ENCODE measurements at places on chromosomes 11 and 22.
A peak's percentile ranks its signal among the peaks of the same experiment; 100 is the strongest.

DNA sequence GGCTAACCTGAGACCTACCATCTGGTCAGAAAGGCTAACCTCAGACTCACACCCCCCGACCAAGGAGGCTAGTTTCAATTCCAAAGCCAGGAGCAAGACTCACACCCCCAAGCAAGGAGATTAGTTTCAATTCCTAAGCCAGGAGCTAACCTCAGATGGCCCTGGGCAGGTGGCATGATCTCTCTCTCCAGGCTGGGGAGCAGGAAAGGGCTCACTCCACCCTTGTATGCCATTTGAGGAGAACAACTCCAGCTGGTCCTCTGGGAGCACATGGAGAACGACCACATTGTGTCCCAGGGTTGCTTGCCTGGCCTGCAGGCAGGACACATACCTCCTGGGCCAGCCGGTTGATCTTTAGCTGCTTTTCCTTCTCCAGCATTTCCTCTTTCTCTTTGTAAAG is 32.6 kb downstream of the USH1C start:
- no peaks in the 10 kb centered on the region for H3K36me3 ChIP-seq
- no peaks in the 10 kb centered on the region for H3K4me1 ChIP-seq
- H3K4me3 ChIP-seq = no peak overlapping the region
- H3K27me3 ChIP-seq = peaks cover 9% of the 10 kb centered on the region
- no peak for DNase-seq

GRCh38 chr11:110097459-110098012 is 4.3 kb downstream of the ZC3H12C start:
- no peak for DNase-seq
- H3K36me3 ChIP-seq = no peaks in the 10 kb centered on the region
- H3K4me1 ChIP-seq = peaks cover 6% of the 10 kb centered on the region
- no peak overlapping the region for H3K27ac ChIP-seq
- peaks cover 30% of the 10 kb centered on the region for H3K27me3 ChIP-seq
- no peak overlapping the region for H3K4me3 ChIP-seq

GRCh38 chr11:123318623-123319022 is 111.4 kb upstream of the GRAMD1B start:
- H3K36me3 ChIP-seq = no peaks in the 10 kb centered on the region
- H3K4me1 ChIP-seq = peaks cover 7% of the 10 kb centered on the region
- no peak for DNase-seq
- no peak overlapping the region for H3K27ac ChIP-seq

GRCh38 chr22:49509016-49509415 is 318.7 kb downstream of the BRD1 start:
- no peaks in the 10 kb centered on the region for H3K27me3 ChIP-seq
- H3K4me1 ChIP-seq = peaks cover 13% of the 10 kb centered on the region
- DNase-seq = peak; percentile 4
- H3K36me3 ChIP-seq = peaks cover 15% of the 10 kb centered on the region
- no peak overlapping the region for H3K27ac ChIP-seq

GRCh38 chr11:101617735-101618332 is 34.0 kb upstream of the TRPC6 start:
- no peak overlapping the region for H3K27ac ChIP-seq
- H3K4me3 ChIP-seq = no peak overlapping the region
- H3K36me3 ChIP-seq = no peaks in the 10 kb centered on the region
- no peaks in the 10 kb centered on the region for H3K4me1 ChIP-seq

DNA sequence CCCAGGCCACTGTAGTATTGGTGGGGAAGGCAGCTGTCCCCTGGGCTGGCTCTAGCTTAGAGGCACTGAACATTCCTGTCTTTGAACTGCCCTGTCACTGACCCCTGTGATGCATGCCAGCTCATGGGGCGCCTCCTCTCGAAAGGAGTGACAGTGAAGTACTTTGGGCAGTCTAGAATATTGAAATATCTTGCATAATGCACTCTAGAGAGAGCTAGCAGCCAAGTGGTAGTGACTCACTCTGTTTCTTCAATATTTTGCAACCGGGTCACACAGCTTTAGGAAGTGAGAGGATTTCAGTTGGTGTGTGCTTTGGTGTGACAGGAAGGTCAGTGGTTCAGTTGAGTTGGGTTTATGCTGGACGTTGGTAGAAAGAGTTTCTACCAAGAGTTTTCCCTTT is 35.5 kb upstream of the ST14 start:
- no peak for DNase-seq
- H3K27ac ChIP-seq = no peak overlapping the region
- peaks cover under 1% of the 10 kb centered on the region for H3K27me3 ChIP-seq
- H3K4me1 ChIP-seq = peaks cover 29% of the 10 kb centered on the region
- H3K4me3 ChIP-seq = no peak overlapping the region
- H3K36me3 ChIP-seq = peaks cover 31% of the 10 kb centered on the region

- peaks cover 8% of the 10 kb centered on the region for H3K4me1 ChIP-seq
- no peak overlapping the region for H3K27ac ChIP-seq
- no peaks in the 10 kb centered on the region for H3K36me3 ChIP-seq
- DNase-seq = no peak
- H3K27me3 ChIP-seq = peaks cover 33% of the 10 kb centered on the region
These were observed 2.7 kb upstream of the ADAMTS15 start for GRCh38 chr11:130445788-130446187.

- H3K36me3 ChIP-seq = no peaks in the 10 kb centered on the region
- H3K4me3 ChIP-seq = no peak overlapping the region
- H3K27ac ChIP-seq = no peak overlapping the region
These were observed 24.6 kb upstream of the TMEM218 start for GRCh38 chr11:125136001-125136400.

GRCh38 chr11:71097506-71098240 is 154.7 kb downstream of the SHANK2 start:
- no peaks in the 10 kb centered on the region for H3K36me3 ChIP-seq
- no peaks in the 10 kb centered on the region for H3K4me1 ChIP-seq
- no peak overlapping the region for H3K27ac ChIP-seq
- H3K4me3 ChIP-seq = no peak overlapping the region
- no peak for DNase-seq

DNA sequence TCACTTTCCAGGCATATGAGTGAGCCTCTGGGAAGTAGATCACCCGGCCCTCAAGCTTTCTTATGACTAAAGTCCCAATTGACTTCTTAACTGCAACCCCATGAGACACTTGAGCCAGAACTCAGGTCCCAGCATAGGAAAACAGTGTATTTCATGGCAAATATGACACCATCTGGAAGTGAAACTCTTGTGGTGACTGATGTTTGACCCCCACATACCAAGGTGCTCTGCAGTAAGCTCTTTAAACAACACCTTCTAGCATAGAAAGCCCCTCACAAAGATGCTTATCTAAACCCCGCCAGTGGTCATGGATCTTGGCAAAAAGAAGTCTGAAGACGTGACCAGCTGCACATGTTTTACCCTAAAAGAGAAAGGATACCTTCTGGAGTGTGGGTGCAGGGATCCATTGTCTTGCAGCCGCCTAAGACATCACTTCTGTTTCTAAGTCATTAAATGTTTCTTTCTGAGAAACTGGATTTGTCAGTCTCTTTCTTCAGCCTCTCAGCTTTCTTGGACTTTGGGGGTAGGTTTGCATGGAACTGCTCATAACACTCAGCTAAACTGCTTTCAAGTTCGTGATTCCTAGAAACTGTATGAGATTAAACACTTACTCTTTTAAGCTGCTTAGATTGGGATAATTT is 7.4 kb upstream of the PELI3 start:
- no peak overlapping the region for H3K4me3 ChIP-seq
- peak overlapping the region; percentile 4 for H3K27ac ChIP-seq
- DNase-seq = no peak

GRCh38 chr11:123738374-123738773 is 3.1 kb downstream of the ZNF202 start:
- H3K36me3 ChIP-seq = peaks cover 35% of the 10 kb centered on the region
- peaks cover 34% of the 10 kb centered on the region for H3K4me1 ChIP-seq
- H3K27me3 ChIP-seq = no peaks in the 10 kb centered on the region
- H3K27ac ChIP-seq = no peak overlapping the region

GRCh38 chr11:111977146-111978027 is 40.2 kb downstream of the DIXDC1 start:
- peak overlapping the region; percentile 60 for H3K4me3 ChIP-seq
- H3K27me3 ChIP-seq = peaks cover 22% of the 10 kb centered on the region
- peak; percentile 22 for DNase-seq
- peaks cover 10% of the 10 kb centered on the region for H3K4me1 ChIP-seq
- H3K27ac ChIP-seq = no peak overlapping the region

GRCh38 chr11:133576351-133576750 is 44.0 kb upstream of the OPCML start:
- H3K4me3 ChIP-seq = no peak overlapping the region
- no peaks in the 10 kb centered on the region for H3K36me3 ChIP-seq
- no peaks in the 10 kb centered on the region for H3K4me1 ChIP-seq
- H3K27ac ChIP-seq = no peak overlapping the region

- H3K4me3 ChIP-seq = no peak overlapping the region
- H3K27me3 ChIP-seq = no peaks in the 10 kb centered on the region
- H3K4me1 ChIP-seq = no peaks in the 10 kb centered on the region
- peaks cover 5% of the 10 kb centered on the region for H3K36me3 ChIP-seq
These were observed 13.3 kb upstream of the KCNQ1OT1 start for GRCh38 chr11:2713094-2713493.

DNA sequence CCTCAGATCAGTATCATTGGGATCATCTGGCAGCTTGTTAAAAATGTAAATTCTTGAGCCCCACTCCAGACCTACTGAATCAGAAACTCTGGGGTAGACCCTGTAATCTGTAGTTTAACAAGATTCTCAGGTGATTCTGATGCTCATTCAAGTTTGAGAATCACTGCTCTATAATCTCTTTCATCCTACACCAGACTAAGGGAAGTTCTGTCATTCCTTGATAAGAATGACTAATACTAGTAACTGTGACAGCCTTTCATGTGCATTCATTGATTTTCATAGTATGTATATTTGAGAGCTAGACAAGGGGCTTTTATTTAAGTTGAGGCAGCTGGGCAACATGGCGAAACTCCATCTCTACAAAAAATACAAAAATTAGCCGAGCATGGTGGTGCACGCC is 30.0 kb downstream of the NAT10 start:
- no peak overlapping the region for H3K4me3 ChIP-seq
- no peak for DNase-seq
- no peak overlapping the region for H3K27ac ChIP-seq
- peaks cover 65% of the 10 kb centered on the region for H3K36me3 ChIP-seq

DNA sequence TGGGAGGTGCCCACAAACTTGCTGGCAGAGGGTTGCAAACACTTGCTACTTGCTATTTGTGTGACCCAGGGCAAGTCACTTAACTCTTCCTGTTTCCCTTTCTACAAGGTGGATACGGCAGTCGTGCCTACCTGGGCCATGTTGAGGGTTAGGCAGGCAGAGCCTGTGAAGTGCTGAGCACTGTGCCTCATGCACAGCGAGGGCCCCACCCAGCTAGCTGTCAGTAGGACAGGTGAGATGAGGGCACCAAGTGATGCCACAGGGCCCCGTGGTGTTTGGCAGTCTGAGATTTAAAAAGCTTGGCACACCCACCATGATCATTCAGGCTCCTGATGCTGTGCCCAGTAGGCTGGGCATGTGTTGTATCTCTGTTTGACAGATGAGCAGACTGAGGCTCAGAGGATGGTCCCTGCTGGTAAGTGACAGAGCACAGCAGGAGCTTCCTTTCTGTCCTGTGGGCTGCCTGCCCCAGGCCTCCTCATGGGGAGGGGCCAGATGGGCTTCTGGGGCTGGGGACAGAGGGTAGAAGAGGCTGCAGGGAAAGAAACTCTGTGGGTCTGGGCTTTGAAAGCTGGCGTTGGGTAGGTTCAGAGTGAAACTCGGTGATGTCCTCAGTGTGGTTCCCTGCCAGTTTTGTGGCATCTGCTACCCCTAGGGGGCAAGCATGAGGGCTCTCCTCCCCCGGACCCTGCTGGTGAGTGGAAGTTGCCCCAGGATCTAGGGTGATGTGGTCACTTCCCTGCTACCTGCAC is 59.3 kb downstream of the TSPAN18 start:
- peaks cover 3% of the 10 kb centered on the region for H3K36me3 ChIP-seq
- no peaks in the 10 kb centered on the region for H3K27me3 ChIP-seq
- H3K4me3 ChIP-seq = no peak overlapping the region
- H3K27ac ChIP-seq = no peak overlapping the region
- DNase-seq = peak; percentile 20

DNA sequence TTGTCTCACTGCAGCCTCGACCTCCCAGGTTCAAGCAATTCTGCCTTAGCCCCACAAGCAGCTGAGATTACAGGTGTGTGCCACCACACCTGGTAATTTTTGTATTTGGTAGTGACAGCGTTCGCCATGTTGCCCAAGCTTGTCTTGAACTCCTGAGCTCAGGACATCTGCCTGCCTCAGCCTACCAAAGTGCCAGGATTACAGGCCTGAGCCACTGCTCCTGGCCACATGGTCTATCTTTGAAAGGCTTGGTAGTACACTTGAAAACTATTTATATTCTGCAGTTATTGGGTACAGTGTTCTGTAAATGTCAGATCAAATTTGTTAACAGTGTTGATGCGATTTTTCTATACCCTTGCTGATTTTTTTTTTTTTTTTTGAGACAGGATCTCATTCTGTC is 9.5 kb downstream of the CRYBA4 start:
- no peaks in the 10 kb centered on the region for H3K36me3 ChIP-seq
- H3K4me1 ChIP-seq = peaks cover 9% of the 10 kb centered on the region
- DNase-seq = no peak

GRCh38 chr22:44392446-44392921 is 79.7 kb upstream of the SHISAL1 start:
- no peak overlapping the region for H3K27ac ChIP-seq
- no peaks in the 10 kb centered on the region for H3K4me1 ChIP-seq
- DNase-seq = no peak
- H3K36me3 ChIP-seq = no peaks in the 10 kb centered on the region
- peaks cover 4% of the 10 kb centered on the region for H3K27me3 ChIP-seq

Data from activated CD4-positive, alpha-beta memory T cell treated with anti-CD3 and anti-CD28 coated beads for 36 hours (primary cell).